Activated gamma-delta T cell (primary cell): ENCODE measurements at places on chromosomes 3 and 15.
A peak's percentile ranks its signal among the peaks of the same experiment; 100 is the strongest.

DNA sequence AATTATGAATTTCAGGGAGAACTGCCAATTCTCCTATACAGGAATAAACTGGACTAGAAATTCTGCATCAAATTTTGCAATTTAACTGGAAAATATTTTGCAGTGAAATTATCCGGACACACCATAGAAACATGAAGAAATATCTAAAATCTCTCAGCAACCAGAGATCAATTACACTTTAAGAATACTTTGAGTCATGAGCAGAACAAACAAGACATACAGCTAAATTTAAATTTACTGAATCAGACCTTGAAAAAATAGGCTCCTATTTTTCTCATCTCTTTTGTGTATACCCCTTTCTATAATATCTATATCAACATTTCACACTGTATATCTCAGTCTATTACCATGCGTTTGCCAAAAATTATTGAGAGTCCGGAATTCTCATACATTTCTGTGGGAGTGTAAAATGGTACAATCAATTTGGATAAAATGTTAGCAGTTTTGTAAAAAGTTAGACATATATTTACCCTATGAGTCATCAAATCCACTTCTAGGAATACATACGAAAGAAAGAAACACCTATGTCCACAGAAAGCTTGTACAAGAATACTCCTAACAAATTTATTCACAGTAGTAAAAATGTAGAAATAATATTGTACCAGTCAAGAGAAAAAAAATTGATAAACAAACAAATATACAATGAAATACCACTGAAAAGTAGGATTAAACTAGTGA, 593.1 kb upstream of the NECTIN3 start:
- no peak for DNase-seq

GRCh38 chr15:39472621-39473297, 108.1 kb upstream of the THBS1 start:
- DNase-seq: no peak

DNA sequence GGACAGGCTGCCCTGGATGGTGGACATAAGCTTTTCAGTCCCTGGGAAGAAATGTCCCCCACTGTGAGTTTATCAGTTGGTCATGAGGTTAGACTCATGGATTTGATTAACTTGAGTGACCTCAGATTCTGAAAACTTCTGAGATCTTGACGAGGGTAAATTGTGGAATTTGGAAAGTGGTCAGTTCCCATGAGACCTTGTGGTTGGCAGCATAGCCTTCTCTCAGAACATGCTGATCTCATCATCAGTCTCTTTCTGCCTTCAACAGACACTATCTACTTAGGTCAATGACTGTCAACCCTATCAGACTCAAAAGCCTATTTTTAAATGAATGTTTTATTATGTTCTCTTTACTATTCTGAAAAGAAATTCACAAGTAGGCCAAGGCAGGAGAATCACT, 45.6 kb upstream of the NDUFB4 start:
- no peak for DNase-seq

- no peak for DNase-seq
Measured at GRCh38 chr15:79978655-79979514, 7.9 kb upstream of the BCL2A1 start.

DNA sequence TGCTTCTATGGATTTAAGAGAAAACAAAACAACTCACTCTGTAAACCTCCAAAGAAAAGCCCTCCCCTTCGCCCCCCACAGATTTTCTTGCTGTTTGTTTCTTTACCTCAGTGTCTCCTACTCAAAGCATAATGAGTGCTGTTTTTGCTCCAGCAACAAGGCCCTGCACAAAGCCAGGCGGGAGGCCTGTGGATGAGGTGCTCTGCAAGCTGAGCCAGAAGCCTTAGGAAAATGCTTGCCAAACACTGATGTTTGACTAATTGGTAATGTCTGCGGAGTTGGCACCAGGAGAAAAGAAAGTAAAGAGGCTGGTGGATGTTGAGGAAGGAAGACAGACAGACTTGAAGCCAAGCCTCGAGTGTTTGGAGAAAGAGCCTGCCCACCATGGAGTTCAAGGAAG, 99.7 kb downstream of the RARB start:
- DNase-seq: no peak

DNA sequence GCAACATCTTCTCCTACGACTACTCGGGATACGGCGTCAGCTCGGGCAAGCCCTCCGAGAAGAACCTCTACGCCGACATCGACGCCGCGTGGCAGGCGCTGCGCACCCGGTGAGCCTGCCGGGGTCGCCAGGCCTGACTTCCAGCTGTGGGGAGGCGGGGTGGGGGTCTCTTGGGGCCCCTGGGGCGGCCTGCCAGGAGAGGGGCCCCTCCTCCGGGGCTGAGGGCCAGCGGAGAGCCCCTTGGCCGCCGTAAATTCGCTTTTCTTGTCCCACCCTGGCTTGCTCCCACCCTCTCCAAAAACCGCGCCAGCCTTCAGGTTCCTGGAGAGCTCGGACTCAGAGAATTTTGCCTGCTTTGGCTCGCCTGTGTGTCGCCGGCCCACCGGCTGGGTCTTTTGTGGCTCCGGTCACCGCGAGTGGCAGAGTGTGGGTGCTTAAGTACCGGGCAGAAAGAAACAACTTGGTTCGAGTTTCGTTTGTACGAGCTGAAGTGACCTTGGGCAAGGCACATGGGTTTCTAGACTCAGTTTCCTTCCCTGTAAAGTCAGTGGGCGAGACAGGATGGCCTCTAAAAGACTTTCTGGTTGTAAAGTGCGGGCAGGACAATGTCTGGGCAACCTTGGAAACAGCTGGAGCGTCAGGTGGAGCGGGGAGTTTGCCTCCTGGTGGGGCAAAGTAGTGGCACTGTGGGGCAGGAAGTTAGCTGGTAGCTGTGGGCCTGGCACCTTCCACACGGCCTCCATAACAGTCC, 976 bp downstream of the ABHD17C start:
- peak; percentile 10 for DNase-seq

GRCh38 chr3:42608581-42608980, 8.1 kb downstream of the NKTR start:
- DNase-seq: no peak

GRCh38 chr15:66703540-66703941, 1.5 kb downstream of the SMAD6 start:
- no peak for DNase-seq

- DNase-seq: no peak
Measured at GRCh38 chr15:100833417-100834389, 45.9 kb upstream of the ALDH1A3 start.

DNA sequence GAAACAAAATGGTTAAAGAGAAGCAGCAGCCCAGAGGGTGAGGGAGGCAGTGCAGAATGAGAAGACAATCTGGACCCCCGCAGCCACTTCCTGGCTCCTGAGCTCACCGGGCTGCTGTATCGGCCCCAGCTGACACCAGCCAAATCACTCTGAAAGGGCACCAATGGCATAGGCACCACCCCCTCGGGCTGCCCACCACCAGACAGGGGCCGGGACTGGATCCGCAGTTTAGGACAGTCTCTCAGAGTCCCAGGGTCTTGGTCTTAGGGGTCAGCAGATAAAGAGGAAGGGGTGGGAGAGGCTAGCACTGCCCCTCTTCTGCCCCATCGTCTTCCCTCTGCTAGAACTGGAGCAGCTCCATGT, 17.9 kb upstream of the EHD4 start:
- DNase-seq: no peak

- no peak for DNase-seq
Measured at GRCh38 chr15:68492855-68493254, 60.9 kb upstream of the ITGA11 start.

GRCh38 chr3:127039719-127040118, 56.8 kb downstream of the PLXNA1 start:
- DNase-seq: no peak

DNA sequence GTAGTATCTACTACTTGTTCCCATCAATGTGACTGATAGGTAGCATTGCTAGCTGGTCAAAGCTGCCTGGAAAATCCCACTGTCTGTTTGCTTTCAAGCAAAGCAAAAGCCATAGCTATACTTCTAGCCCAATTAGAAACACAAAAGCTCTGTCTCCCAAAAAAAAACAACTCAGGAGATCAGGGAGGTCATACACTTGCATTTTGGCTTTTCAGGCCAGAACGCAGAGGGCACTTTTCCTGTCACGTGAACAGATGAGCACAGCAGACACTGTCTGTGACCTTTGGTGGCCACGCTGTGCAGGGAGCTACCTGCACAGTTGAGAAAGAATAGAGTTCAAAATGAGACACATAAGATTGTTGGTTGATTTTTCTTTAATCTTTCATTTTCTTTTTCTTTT, 441.7 kb upstream of the PDZRN3 start:
- no peak for DNase-seq

DNA sequence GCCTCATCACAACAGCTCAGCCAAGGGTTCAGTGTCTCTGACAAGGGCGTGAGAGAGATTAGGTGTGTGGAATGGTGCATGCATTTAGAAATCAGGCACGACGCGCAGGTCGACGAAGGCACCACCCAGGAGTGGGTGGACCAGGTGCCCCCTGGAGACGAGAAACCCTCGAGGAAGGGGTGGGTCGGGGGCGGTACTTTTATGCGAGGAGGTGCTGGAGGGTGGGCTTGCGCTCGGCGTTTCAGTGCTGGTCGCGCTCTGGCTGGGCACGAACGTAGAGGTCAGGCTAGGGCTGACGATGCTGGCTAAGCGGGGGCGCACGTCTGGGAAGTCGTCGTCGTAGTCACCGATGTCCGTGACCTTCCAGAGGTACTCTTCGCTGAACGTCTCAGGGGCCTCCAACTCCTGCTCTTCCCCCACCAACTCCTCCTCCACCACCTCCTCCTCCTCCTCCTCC, 393 bp downstream of the ERICH6 start:
- DNase-seq: peak; percentile 15
